ENCODE measurements at places on chromosomes 1 and 21.

DNA sequence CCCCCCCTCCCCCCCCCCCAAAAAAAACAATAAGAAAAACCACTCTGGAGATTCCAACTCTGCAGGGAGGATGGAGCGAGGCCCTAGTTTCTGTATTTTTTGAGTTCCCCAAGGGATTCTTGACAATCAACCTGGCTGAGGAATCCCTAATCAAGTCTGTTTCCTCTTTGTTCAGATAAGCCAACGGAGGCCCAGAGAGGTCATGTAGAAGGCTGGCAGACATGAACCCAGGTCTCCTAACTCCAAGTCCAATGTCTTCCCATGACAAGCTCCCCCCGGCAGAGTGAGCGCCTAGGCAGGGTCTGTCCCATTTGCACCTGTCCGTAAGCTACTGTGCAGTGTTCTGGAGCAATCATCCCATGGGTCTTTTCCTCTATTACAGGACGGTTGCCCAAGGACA, 39.5 kb downstream of the LRRC71 start:
- DNase-seq: no peak

GRCh38 chr1:109828756-109829505, 65.2 kb upstream of the EPS8L3 start:
- DNase-seq: no peak

GRCh38 chr21:33897739-33898138, 17.9 kb downstream of the ATP5PO start:
- no peak for DNase-seq

DNA sequence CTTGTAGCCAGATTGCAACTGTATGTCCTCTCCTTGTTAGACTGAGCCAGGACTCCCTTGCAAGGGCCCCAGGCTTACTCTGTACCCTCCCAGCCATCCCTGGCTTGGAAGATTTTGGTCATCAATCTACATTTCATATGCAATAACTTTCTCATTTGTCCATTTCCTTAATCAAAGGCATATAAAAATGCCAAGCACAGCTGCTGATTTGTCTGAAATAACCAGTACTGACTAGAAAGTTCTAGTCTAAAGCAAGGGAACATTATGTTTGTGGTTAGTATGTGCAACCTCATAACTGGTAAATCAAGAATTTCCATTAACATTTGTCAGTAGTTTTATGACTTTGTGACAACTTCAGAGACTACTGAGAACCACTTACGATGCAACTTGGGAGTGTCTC, 370.2 kb downstream of the ST6GALNAC3 start:
- no peak for DNase-seq

GRCh38 chr1:12778061-12778460, 4.5 kb downstream of the PRAMEF12 start:
- no peak for DNase-seq

- no peak for DNase-seq
Measured at GRCh38 chr1:192170196-192170984, 12.1 kb downstream of the RGS18 start.

DNA sequence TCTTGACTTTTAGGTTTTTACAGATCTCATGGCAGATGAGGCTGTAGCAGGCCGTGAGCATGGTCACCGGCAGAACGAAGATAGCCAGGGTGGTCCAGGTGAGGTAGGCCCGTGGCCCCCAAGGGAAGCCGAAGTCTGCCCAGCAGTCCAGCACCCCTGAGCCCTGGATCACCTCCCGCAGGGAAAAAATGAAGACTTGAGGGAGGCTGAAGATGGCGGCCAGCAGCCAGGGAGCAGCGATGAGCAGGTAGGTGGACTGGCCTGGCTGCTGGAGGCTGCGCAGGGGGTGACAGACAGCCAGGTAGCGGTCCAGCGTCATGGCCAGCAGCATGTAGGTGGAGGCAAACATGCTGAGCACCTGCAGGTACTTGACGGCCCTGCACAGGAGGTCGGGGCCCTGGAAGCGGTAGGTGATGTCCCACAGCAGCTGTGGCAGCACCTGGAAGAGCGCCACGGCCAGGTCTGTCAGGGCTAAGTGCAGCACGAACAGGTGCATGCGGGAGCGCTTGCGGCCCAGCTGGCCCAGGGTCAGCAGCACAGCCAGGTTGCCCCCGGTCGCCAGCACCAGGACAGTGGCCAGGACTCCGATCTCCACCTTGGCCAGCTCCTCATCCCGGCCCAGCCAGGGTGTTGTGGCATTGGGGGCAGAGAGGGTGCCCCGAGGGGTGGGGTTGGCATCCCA, 856 bp downstream of the AVPR1B start:
- DNase-seq: no peak

GRCh38 chr1:79259390-79260336, 253.1 kb upstream of the ADGRL4 start:
- no peak for DNase-seq

DNA sequence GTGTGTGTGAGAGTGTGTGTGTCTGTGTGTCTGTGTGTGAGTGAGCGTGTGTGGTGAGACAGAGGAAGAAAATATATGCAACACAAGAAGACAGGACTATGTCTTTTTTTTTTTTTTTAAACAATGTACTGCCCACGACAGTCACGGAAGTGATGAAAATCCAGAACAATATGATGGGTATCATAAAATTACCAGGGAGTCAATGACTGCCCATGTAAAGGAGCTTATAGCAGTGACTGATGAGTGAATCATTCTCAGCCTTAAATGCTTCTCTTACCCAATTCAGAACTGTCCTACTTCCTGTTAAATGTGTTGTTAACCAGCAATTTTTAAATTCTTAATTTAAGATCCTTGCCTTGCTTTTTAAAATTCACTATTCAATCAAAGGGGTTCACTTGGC, 46.6 kb downstream of the RGS7 start:
- DNase-seq: no peak

DNA sequence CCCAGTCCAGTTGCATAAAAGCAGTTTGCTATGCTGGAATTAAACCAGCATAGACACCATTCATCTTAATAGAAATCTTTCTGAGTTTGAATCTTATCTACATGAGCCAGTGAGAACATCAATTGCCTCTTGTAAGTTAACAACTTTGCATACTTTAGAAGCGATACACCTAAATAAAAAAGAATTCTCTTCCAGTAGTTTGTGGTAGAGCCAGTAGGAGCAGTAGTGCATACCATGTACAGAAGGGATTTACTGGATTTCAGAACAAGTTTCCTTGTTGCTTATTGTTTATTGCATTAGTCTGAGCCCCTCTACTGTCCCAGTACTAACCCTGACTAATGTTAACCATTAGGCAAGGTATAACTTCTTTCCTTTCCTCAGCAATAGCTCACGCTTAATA, 313.1 kb downstream of the TGFB2 start:
- DNase-seq: no peak

- no peak for DNase-seq
Measured at GRCh38 chr1:44072204-44072603, 40.9 kb upstream of the SLC6A9 start.

GRCh38 chr1:57638239-57638638, 214.4 kb upstream of the DAB1 start:
- DNase-seq: no peak

- DNase-seq: no peak
Measured at GRCh38 chr1:32963746-32964460, 706 bp downstream of the RNF19B start.

GRCh38 chr1:18902523-18903290, at the start of gene ALDH4A1:
ALDH4A1 (minus strand) TSS chr1:18902555; CDS start chr1:18902523, 32 bp downstream.
- peak; percentile 95 for DNase-seq

GRCh38 chr1:173341307-173341706, 134.2 kb upstream of the TNFSF4 start:
- DNase-seq: no peak

- no peak for DNase-seq
Measured at GRCh38 chr1:200708769-200709168, 29.9 kb upstream of the CAMSAP2 start.

DNA sequence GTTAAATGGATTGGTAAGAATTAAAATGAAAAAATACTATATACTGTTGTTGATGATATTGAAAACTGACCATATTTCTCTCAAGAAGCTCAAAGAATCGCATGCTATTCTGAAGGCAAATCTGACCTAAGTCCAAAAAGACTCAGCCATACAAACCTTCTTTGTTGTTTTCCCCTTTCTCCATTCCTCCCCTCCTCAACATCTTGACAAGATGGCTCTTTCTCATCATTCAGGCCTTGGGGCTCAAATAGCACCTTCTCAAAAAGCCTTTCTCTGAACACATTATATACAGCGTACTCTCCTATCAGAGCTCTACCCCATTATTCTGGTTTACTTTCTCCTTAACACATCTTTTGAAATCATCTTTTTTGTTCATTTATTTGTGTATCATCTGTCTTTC, 17.2 kb downstream of the COLGALT2 start:
- no peak for DNase-seq

GRCh38 chr1:89702520-89703045, 69.7 kb downstream of the LRRC8C start:
- no peak for DNase-seq

DNA sequence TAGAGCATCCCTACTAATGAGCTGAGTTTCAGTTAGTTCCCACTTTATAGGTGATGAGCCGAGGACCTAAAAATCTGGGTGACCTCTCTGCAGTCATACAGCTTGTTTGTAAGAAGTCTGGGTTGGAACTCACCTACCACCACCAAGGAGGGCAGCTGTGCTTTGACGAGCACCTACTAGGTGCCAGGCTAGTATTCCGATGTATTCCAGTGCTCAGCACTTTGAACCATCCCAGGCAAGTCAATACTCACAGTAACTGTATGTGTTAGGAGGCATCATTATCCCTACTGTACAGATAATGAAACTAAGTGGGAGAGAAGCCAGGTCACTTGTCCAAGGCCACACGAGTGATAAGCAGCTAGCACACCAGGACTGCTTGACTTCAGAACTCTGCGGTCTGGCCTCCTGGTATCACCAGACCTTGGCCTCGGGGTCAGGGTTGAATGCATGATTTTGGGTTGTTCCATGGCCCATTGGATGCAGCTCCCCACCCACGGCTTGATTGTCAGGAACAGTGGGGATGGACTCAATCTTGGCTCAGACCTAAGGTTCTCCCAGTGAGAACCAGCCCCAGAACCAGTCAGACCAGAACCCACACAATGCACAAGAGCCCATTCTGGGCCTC, 20.7 kb downstream of the ECE1 start:
- DNase-seq: no peak

- DNase-seq: no peak
Measured at GRCh38 chr1:204961765-204962419, 81.1 kb upstream of the CNTN2 start.

DNA sequence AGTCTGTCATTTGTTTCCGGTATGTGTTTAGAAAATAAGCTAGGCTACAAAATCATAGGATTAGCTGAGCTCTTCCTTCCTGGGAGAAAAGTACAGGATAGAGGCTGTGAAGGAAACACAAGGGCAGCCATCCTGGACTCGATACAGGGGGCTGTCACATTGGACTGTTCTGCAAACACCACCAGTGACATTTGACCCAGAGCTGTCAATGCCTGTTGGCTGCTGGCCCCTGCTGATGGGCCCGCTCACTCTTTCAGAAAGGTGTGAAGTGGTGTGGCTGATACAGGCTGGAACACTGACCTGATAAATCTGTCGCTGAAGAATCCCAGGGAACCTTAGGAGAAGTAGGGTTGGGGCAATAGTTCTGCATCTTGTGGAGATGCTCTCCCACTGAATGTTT, 183.1 kb downstream of the RHOU start:
- no peak for DNase-seq

DNA sequence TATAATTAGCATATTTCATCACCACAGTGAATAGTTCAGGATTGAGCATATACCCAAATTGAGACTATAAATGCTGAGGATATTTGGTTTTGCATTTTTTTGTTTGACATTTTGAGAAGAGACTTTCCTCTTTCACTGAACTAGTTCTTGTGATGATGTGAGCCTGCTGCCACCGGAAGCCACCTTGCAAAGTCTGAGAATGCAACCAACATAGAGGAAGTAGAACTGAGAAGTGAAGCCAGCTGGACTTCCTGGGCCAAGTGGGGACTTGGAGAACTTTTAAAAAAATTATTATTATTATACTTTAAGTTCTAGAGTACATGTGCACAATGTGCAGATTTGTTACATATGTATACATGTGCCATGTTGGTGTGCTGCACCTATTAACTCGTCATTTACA, 102.3 kb downstream of the RPE65 start:
- no peak for DNase-seq

GRCh38 chr1:20978413-20978812, 191.3 kb upstream of the HP1BP3 start:
- DNase-seq: no peak

DNA sequence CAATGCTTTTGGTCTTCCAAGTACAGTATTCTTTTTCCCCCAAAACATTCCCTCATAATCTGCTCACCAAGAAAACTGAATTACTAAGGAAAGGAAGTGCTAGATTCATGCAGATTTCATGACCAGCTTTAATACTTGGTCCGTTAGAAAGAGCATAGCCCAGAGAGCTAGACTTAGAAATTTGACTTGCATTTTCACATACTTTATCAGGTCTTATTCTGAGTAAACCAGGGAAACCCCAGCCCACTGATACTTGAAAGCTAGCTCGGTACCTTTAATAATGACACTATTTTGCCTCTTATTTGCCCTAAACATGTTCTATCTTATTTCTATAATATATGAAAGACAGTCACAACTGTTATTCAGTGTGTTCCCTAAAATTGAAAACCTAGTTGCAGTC, 204.5 kb downstream of the TTLL7 start:
- DNase-seq: no peak

DNA sequence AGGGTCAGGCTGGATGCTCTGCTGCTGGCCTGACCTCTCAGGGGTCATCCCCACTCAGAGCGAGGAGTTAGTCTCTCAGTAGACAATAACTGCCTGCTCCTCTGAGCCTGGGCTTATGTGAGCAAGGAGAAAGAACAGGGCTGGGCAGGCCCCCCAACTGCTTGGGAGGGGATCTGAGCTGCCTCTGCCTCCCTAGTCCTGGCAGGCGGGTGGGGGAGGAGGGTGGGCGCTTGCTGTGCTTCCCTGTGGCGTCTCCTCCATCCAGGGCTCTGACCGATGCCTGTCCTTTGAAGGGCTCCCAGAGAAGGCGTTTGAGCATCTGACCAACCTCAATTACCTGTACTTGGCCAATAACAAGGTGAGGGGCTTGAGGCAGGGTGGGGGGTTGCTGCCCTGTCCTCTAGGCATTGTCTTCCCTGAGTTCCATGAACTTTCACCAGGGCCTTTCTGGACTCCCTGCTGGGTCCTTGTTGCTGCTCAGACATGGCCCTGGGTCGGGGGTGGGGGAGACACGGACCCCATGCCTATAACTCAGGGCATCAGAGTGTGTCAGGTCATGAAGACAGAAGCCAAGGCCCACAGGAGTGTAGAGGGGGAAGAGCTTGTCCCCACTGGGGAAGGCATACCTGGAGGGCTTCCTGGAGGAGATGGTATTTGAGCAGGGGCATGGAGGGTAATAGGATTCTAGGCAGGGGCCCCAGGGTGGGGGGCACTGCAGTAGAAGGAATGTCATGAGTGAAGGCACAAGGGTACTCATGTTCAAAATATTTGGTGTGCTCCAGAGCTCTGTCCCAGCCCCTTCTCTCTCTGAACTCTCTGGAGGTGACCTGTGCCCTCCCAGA, 12.5 kb downstream of the PODN start:
- DNase-seq: no peak
